ENCODE measurements at places on chromosomes 1 and 21.

DNA sequence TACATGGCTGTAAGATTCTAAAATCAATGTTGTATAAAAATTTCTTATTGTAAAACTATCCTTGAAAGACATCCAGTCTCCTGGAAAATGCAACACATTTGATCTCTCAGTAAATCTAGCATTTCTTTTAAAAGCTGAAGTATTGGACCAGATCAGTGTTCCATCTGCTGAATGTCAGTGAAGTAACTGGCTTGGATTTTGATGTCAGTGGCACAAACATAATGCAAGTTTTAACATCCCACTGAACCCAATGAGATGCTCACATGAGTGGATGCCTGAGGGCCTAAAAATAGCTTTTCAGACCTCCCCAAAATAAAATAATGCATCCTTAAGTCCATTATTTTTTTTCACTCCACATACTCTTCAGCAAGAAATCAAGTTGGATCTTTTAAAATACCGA is 1432.2 kb downstream of the MRPL39 start:
- no peak for DNase-seq

- DNase-seq = no peak
These were observed 3.5 kb downstream of the CEP170 start for GRCh38 chr1:243251539-243251938.

DNA sequence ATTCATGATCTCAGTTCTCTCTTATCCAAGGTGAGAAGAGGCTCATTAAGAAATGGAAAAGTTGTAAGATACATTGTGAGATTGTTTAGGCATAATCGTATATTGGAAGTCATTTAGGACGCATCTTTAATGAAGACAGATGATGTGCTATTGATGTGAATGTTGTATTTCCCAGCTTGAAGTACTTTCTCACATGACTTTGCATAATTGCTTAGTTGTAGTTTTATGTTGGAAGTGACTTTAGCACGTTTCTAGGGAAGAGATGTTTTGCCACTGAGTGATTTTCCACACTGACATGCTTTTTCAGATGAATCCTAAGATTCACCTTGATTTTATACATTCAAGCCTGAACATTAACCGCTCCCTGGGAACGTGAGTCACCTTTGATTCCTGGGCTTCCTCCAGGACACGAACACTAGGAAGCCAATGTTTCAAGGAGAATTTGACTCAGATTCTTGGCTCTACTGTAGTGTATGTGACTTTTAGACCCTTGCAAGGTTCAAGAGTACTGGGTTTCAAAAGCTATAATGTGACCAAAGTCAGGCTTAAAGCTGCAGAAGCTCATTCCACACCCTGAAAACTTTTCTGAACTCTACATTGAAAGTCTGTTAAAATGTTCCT is 27.9 kb downstream of the ANGEL2 start:
- no peak for DNase-seq

DNA sequence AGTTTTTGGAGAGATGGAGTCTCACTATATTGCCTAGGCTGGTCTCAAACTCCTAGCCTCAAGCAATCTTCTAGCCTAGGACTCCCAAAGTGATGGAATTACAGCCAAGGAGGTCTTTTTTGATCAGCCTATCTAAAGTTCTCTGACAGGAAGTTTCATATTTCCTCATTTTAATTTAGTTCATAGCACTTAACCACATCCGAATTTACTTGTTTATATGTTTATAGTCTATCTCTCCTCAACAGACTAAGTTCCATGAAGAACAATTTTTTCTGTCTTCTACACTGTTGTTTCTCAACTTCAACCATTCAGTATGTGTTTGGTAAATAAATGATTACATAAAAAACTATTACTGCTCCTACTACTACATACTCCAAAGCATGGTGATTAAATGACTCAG is 47.9 kb downstream of the GON4L start:
- no peak for DNase-seq

DNA sequence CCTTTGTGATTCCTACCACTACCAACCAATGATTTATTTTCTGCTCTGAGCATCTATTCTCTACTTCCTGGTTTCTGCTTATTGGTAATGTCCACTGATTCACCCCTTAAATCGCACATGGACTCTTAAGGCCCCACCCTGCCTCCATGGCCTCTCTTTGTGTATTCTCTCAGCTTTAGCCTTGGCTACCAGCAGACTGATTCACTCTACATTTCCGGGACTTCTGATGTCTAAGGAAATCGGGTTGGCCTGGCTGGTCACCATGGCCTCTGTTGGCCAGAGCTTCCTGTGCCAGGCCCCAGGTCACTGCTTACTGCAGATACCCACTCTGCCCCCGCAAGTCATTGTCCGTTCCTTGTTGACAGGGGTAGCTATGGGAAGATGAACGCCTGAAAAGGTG is 40.9 kb downstream of the PDPN start:
- no peak for DNase-seq

- DNase-seq = no peak
These were observed 28.0 kb upstream of the PRKAA2 start for GRCh38 chr1:56617141-56617540.

GRCh38 chr1:204262506-204263253 is 48.9 kb upstream of the GOLT1A start:
- no peak for DNase-seq

GRCh38 chr1:34213956-34214355 is 37.2 kb downstream of the C1orf94 start:
- no peak for DNase-seq

- DNase-seq = no peak
These were observed 66.1 kb upstream of the ADAM30 start for GRCh38 chr1:119962296-119962968.

DNA sequence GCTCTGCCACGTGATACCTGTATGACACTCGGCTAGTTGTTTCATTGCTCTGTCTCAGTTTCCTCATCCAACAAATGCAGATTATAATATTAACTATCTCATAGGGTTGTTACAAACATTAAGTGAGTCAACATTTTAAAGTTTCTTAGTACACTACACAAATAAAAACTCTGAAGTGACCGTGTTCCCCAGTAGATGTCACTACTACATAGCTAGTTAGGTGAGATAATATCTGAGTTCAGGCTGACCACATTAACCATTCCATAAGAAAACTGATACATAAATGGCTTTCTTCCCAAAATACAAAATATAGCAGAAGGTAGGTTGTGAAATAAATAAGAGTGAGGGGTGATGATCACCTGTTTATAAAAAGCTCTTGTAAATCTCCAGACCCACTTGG is 214.1 kb downstream of the NUF2 start:
- no peak for DNase-seq
